Posterior vena cava (tissue), 2 donors: ENCODE measurements at places on chromosomes 12 and 14. TPM values are rescaled to one million over a fixed set of nuclear protein-coding genes. Genes with fewer than 3 reads are reported as not detected.

- DNase-seq, result peak; percentile 79
These were observed 233.5 kb downstream of the EFCAB11 start for GRCh38 chr14:89720741-89721729.

The KRT73 gene
- total RNA-seq, result not detected

The HSPB8 gene
- 181 TPM for total RNA-seq

DNA sequence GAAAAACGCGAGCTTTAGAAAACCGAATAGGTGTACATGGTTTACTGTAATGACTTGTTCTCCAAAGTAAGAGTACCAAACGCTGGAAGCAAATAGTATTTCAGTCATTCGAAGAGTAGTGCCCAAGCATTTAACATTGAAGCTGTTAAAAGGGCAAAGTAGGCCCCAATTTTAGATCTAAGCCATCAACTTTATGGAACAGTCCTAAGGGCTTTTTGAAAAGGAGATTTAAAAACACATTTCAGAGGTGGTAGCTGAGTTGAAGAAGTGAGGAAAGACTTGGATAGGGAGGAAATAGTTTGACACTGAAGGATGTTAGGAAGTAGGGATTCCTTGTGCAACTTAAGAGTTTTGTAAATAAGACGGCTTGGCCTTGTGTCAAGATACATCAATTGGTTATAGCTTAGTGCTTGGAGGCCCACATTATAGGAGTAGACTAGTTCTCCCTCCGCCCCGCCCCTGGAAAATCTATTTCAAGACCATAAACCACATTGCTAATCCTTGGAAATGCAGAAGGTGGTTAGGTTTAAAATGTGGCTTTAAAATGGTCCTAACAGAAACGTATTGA, 783 bp upstream of the TUBA1B start:
- DNase-seq, result no peak

The RERG gene
- 107 TPM for total RNA-seq

DNA sequence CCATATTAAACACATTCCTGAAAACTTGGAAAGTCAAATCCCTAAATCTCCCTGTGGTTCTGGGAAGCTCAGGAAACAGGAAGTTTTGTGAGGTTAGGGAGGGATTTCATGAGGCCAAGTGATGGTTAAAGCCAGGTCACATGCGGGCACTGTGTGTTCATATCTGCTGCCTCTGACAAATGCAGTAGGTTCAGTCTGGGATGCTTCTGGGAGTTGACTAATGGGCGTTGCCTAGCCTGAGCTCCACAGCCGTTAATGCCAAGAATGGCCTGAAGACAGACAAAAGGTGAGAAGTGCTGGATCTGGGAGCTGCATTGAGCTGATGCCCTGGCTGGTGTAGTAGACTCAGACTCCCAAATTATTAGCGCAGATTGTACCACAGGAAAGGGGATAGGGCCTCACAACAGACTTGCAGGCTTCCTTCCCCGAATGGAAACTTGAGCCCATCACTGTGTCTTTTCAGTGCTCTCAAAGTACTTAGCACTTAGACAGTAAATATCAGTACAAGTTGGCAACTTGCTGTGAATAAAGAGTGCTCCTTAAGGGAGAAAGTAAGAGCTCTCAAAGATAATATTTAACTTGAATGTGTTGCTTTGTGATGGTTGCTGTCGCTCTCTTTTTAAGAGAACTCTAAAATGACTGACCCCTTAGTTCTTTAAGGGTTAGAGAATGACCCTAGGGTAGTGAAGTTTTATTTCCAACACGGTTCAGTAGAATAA, 17.3 kb downstream of the GSG1 start:
- DNase-seq, result no peak

DNA sequence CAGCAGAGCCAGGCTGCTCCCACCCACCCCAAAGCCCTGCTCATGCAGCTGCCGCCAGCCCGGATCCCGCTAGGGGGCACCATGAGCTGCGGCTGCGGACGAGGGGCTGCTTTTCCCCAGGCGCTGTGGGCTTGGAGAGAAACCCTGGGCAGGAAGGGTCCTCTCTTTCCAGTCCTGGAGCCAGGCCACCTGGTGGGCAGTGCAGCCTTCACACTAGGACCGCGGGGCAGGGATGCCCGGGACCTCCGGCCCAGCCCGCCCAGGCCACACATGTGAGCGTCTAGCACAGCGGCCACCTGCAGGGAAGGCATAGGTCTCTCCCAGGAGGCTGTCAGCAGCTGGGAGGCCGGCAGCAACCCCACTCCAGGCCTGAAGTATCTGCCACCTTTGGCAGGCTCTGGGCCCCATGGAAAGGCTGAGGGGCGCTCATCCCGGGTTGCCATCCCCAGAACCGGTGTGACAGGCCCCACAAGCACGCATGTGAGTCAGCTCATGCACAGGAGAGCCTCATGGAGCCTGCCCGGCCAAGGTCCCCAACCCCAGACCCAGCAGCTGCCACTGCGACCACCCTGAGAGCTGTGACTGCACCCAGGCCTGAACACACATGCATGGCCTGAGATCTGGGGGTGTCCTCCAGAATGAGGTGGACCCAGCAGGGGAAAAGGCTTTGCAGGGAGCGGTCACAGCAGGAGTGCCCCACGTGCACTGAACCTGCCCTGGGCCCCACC, 280.0 kb upstream of the RTL1 start:
- DNase-seq, result peak; percentile 79

DNA sequence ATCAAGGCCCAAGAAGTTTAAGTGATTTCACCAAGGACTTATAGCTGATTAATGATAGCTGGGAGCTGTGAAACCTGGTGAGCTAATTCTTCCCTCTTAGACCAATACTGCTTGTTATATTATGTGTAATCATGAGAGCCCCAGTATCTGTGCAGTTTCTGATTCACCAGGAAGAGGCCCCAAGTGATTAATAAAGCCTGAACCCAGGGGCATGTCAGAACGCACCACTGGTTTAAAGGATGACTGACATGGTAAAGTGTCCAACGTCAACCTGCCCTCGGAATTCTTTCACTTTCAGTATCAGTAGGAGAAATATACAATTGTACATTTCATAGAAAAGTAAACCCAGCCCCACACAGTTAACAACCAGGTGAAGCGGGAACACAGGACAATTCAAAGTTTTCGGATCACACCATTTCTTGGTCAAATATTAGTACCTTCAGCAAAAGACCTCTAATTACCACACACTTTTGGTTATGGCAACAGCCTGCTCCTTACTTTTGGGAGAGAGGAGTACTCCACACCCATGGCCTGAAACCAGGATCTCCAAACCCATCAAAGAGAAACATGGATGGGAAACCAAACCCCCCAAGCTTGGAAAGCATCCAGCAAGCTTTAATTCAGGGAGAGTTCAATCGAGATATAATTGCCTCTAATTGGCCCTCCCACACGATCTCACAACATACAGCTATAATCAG, 28.5 kb downstream of the TMCC3 start:
- no peak for DNase-seq

DNA sequence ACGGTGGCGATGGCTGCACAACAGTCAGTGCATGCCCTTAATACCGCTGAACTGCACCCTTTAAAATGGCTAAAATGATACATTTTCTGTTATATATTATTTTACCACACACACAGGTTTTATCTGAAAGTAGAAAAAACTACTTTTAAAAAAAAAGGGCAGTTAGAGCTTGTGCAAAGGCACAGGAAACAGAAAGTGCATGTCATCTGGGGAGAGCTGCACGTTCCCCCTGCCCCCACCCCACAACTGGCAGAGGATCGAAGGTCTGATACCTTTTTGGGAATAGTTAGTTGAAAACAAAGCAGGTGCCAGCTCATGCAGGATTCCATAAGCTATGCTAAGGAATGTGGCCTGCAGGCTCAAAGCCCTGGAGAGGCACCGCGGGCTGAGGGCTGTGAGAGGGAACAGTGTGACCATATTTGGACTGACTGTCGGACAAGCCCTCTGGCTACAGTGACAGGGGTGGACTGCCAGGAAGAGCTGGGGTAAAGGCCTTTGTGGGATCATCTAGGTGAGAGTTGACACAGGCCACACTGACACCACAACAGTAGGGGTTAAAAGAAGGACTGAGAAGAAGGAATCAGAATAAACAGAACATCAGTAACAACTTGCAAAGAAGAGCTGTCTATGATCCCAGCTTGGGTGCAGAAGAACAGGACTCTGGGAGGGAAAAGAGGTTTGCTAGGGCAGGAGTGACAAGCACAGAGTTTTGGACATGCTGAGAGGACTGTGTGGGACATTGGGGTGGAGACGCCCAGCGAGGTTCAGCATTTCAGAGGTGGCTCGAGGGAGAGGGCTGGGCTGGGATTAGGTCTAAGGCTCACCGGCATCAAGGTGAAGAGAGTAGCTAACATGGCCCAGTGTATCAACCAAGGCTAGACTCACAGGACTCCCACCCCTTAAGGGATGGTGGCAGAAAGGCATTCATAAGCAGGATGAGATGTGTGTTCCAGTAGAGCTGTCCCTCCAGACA, 54.6 kb downstream of the ACTN1 start:
- no peak for DNase-seq

The INHBC gene
- not detected for total RNA-seq

The CPM gene
- total RNA-seq, result 42.7 TPM

DNA sequence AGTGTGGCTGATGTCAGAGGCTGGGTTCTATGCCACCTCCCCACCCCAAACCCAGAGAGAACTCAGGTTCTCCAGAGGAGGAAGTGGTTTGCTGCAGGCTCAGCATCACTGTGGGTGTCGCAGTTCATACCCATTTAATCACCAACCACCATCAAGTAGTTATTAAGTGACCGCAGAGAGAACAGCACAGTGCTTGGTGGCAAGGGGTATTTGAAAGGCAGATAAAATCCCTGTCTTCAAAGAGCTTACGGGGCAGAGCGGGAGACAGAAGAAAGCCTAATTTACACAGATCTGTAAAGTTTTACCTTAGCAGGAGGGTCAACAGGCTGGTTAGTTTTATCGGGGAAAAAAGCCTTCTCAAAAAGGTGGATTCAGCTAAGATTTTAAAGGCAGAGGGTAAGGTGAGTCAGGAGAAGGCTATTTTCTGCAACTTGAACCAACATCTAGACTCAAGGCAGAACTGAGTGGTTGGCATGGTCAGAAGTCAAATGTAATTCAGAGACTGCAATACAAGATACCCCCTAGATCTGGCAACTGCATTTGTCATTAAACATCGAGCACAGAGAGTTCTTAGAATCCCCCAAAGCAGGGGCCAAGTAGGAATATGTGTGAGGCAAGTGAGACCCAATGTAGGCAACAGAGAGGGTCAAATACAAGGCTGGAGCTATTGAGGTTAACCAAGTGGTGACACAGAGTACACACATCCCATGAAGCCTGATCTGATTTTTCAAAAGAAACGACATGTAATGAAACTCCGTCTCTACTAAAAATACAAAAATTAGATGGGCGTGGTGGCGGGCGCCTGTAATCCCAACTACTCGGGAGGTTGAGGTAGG, 13.2 kb downstream of the PXN start:
- no peak for DNase-seq

GRCh38 chr14:103960457-103961055, 18.2 kb upstream of the RD3L start:
- no peak for DNase-seq

GRCh38 chr12:14768823-14769405, 34.4 kb downstream of the WBP11 start:
- no peak for DNase-seq

GRCh38 chr12:70910666-70911065, 9.9 kb downstream of the PTPRR start:
- no peak for DNase-seq

DNA sequence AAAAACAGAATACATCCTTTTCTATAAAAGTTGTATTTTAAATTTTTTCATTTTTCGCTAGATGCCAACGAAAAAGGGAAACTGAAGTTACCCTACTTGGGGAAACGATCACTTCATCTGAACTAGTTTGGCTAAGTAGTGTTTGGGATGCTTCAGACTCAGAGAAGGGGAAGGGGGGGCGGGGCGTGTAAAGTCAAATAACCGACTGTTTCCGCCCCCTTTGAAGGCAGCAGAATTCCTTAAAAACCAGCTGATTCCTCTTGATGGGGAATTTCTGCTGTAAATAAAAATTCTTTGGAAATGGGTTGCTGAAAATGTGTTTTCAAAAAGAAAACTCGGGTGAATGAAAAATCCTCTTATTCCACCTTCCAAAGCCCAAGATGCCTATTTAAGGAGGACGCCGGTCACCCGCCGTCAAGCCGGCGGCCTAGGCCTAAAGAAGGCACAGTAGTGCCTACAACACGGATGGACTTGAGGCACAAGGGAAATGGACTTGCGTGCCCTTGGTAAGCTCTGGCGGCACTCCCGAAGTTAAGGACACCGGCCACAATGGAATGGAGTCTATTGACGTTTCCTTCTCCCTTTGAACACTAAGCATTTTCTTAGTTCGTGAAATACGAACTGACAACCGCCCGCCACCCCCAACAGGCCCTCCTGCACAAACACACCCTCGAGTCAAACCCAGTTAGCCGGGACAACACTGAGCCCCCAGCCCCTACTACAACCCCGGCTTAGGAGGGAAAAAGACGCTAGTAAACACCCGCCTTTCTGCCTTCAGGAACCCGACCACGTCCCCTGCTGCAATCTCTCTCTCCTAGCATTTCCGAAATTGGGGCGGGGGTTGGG, 1.9 kb downstream of the ATXN2 start:
- DNase-seq, result no peak

DNA sequence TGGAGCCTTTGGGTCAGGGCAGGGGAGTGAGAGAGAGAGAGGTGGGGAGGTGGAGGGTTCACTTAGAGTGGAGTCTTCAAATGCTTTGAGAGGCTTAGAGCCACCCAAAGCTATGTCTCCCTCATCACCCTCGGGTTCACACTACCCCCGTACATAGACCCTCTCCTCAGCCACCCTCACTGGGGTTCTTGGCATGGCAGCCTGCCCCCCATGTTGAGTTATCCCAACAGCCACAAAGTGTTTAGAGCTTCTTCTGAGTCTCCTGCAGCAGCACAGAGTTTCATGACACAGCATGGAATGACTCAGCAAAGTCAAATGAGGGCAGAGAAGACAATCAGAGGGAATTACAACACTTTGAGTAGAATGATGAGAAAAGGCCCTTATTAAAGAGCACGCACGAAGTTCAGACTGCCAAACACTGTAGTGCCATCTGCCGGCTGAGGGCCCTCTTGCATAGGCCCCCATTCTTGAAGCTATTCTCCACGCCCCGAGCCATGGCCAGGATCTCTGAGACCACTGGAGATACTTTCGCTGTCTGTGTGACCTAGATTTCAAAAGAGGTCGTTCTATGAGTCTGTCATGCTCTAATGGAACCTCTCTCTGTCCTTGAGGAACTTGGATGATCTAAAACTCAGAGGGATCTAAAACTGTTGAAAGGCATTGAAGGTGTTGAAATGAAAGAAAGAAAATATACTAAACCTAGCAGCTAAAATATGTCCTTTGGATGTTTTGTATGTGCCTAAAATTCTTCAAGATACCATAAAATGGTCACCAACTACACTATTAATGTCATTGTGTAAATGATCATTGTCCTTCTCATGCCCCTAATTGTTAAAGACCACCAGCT, 221.9 kb downstream of the PELI2 start:
- peak; percentile 93 for DNase-seq

DNA sequence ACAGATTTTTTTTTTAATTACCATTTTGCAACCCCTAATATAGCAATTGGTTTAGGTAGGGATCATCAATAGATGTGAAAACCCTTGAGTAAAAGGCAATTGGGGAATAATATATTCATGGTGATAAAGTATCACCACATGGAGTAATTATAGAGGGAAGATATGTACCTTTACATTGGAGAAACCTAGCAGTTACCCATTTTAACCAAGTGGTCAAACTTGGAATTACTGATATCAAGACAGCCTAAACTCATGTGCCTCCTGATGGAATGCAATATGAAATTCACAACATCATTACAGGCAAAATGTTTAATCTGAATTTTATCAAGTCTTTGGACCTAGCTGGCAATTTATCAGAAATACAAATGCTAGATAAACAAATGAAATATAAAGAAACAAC, 6.7 kb upstream of the SLC10A1 start:
- DNase-seq, result no peak
